Effector CD4-positive, alpha-beta T cell (primary cell): ENCODE measurements at places on chromosomes 1 and 21.

DNA sequence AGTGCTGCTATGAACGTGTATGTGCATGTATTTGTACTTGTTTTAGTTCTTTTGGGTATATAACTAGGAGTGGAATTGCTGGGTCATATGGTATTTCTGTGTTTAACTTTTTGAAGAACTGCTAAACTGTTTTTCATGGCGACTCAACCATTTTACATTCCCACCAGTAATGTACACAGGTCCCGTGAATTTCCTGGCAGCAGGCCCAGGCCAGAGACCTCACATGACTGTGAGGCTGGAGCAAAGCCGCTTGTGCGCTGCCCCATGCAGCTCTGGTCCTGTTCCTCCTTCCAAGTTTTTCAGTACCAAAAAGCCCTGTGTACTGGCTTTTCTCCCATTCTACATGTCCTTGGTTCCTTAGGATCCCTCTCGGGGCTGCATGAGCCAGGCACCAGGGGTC, 29.6 kb downstream of the ACOT11 start:
- no peak for DNase-seq

DNA sequence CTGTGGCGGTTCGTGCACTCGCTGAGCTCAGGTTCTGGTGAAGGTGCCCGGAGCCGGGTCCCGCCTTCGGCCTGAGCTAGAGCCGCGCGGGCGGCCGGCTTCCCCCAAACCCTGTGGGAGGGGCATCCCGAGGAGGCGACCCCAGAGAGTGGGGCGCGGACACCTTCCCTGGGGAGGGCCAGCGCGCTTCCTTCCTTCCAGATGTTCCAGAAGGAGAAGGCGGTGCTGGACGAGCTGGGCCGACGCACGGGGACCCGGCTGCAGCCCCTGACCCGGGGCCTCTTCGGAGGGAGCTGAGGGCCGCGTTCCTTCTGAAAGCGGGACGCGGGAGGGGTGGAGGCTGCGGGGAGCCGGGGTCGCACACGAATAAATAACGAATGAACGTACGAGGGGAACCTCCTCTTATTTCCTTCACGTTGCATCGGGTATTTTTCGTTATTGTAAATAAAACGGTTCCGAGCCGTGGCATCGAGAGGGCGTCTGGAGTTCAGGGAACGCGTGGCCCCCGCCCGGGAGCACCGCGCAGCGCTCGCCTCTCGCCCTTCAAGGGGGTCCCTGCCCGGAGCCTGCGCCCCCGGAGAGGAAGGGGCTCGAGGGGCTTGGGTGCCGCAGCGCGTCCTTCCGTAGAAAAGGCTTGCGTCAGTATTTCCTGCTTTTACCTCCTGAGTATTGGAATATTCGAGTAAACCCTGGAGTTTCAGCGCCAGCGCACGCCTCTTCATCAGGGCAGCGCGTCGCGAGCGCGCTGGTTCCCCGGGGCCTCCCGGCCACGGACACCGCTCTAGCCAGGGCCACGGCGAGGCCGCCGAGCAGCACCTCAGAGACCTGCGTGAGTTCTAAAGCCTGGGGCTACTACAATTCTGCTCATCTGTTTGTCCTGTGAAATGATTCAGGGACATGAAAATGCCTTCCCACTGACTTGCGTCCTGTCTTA, 11.5 kb downstream of the YBEY start:
- DNase-seq, result no peak

GRCh38 chr21:22154579-22155274, 1156.5 kb downstream of the NCAM2 start:
- DNase-seq, result no peak

DNA sequence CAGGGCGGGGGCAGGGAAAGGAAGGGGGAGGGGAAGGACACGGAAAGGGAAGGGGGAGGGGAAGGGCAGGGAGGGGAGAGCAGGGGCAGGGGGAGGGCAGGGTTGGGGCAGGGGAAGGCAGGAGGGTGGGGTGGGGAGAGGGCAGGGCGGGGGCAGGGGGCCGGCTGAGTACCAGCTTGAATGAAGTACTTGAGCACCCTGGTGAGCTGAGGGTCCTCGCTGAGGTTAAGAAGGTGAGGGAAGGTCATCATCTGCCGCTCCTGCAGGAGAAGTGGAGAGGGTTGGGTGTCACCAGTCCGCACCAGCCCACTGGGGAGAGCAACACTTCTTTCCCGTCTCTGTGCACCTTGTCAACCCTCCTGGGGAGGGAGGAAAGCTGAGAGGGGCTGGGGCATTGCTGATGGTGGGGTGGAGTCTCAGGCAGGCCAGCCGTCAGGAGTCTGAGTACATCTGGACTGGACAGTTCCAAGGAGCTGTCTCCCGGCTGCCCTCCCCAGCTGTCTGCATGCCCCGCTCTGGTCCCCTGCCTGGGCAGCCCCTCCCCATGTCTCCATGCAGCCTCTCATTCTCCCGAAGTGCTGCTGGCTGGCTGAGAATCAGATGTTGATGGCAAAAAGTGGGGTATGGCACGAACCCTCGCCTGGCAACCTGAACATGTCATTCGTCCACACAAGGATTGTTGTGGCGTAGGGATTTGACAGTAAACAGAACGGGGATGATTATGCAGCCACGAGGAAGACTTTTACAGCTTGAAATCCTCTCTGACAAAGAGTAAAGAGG, 70.0 kb downstream of the SCCPDH start:
- no peak for DNase-seq

DNA sequence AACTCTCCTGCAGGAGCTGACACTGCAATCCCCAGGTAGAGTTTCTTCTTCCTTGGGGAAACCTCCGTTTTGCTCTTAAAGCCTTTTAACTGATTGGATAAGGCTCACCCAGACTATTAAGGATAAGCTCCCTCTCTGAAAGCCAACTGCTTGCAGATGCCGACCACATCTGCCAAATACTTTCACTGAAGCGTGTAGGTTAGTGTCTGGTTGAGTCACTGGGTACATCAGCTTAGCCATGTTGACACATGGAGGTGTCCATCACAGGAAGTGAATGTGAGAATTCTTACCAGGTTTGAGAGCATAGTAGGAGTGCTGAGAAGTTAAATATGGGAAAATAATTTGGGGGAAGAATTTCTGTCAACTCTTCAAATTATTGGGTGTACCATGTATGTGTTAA, 202.0 kb downstream of the AJAP1 start:
- no peak for DNase-seq

DNA sequence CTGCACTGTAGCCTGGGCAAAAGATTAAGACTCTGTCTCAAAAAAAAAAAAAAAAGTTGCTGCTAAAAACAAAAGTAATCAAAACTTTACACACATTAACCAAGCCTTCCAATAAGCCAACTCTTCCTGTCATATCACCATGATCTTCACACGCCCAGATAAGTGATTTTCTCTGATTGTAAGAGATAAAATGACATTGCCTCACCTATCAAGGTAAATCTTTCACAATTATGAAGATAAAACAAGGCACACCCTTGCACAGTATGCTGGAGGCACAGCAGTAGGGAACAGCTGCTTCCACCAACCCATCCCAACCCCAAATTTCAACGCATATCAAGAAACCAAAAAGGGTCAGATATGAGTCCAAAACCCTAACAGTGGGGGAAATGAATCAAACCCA, 8.8 kb upstream of the TIAM1 start:
- no peak for DNase-seq

DNA sequence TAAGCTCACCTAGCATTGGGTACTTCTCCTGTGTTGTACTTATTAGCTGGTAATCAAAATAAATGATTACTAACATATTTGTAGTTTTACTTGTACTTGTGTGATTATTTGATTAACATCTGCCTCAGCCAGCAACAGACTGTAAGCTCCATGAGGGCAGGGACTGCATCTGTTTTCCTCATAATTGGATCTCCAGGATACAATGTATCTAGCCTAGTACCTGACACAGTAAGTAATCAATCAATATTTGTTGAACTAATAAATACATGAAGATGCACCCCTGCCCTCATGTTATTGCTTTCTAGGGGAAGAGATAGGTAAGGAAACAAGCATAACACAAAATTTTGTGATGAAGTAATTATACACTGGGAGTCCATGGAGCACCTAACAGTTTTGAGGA, 101.5 kb downstream of the TENT5C start:
- no peak for DNase-seq

- no peak for DNase-seq
These were observed 125.0 kb downstream of the ADSS2 start for GRCh38 chr1:244326757-244327156.

GRCh38 chr1:183548116-183548515, 42.1 kb downstream of the NCF2 start:
- DNase-seq, result no peak

DNA sequence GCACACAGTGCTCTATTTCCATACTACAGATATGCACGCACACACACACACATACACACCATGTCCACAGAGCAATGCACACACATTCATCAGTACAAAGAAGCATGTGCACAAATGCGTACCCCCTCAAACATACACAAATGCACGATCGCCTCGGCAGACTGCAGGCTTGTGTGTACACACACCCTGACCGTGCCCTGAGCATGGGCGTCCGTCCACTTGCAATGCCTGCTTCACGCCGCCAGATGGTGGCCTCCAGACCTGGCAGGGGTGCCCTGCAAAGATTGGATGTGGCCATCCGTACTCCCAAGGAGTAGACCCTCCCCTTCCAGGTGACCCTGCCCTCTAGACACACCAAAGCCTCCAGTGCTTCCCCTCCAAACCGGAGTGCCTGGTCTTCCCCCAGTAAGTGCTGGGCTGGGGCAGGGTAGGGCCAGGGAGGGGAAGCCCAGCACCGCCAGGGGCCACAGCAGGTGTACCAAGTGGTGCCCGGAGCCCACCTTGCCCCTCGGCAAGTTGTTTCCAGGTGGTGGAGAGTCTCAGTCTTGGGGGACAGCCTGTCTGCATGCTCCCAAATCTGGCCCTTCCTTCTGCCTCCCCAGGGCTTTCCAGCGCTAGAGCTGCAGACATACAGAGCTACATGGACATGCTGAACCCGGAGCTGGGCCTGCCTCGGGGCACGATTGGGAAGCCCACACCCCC, 20.6 kb downstream of the ESPN start:
- no peak for DNase-seq

DNA sequence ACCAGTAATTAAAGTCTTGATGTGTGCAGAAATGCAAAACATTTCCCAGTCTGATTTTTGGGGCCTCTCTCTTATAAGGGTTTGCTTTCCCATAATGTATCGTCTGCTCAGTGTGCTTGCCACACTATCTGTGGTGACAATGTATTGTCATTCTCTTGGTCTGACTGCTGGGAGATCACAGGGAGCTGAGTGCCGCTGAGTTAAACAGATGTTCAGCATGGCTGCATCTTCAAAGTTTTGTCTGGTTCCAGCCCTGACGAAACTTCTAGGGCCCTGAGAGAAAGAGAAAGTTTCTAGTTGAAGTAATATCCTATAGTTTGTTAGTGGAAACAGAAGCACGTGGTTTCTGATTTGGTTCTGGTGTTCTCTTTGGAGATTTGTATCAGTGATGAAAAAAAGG, 42.6 kb downstream of the DNM3 start:
- no peak for DNase-seq

GRCh38 chr1:97168056-97168455, 446.5 kb downstream of the PTBP2 start:
- no peak for DNase-seq

DNA sequence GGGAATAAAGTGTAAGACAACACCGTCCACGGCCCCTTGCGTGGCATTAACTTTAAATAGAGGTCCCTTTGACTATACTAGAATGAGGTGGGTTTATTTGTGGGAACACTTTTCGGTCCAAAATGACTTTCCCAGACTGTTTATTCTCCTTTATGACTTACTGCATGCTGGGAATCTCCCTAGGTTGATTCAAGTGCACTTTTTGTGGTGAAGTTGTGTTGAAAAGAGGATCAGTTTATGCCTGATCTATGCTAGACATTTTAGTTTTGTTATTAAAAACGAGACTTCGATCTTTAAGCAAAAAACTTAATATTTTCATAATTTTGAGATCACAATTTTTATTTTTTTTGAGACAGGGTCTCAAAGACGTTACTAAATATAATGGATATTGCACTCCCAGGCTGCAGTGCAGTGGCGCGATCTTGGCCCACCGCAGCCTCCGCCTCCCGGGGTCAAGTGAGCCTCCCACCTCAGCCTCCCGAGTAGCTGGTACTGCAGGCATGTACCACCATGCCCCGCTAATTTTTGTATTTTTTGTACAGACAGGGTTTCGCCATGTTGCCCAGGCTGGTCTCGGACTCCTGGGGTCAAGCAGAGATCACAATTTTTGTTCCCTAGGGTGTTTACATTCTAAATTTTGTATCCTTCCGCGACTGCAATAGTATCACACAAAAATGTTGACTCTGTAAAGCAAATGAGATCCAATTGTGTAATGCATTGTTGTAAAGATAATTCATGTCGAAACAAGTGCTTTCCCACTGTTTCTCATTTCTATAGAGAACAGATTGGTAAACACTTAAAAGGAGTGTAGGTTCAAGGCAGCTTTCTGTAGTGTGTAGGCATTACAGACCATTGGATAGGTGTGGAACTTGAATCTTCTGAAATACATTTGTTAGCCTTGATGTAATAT, 1.6 kb downstream of the CDC42 start:
- DNase-seq, result no peak

DNA sequence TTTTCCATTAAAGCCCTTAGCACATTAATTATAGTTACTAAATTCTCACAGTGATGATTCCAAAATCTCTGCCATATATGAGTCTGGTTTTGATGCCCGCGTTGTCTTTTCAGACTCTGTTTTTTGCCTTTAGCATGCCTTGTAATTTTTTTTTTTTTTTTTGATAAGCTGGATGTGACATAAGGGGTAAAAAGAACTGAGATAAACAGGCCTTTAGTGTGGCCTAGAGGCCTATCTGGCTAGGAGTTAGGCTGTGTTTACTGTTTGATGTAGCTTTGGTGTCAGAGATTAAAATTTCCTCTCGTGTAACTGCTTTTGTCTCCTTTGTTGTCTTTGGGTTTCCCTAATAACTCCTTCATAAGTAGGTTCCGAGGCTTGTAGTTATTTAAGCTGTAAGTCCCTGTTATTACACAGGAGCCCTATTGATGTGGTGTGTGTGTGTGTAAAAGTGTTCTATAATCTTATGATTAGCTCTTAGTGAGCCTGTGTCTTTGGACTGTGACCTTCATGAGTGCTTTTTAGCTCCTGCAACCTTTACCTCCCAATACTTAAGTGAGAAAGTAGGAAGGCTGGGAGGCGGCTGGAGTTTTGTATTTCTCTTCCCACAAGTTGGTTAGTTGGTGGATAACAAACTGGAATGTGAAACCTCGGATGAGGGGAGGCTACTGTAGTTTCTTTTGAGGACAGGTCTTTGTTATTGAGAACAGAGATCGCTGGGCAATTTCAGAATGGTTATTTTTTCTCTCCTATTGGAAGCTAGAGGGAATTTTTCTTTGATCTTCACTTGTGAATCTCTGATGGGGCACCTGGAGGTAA, 19.3 kb downstream of the HS2ST1 start:
- no peak for DNase-seq

GRCh38 chr21:39238275-39238674, 55.0 kb upstream of the PSMG1 start:
- no peak for DNase-seq

- DNase-seq, result no peak
These were observed 156.8 kb downstream of the NTNG1 start for GRCh38 chr1:107297681-107298080.

DNA sequence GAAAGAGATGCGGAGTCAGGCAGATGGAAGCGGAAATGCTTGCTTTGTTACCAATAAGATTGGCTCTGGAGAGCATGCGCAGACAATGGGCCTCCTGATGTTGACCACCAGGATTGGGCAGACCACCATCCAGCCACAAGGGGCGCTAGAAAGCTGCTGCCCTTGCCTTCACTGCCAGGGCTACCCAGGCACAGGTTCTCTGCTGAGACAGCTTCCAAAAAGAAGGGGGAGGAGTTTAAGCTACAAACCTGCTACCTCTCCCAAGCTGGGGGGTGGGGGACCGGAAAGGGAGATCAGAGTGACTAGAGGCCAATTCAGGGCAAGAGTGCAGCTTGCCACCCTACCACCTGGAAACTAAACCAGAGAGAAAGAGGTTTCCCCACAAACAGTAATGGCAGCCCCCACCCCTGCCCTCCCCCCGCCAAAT, 369.7 kb downstream of the RRAGC start:
- DNase-seq, result peak; percentile 17
